ENCODE measurements at places on chromosomes 13 and 19. TPM values are rescaled to one million over a fixed set of nuclear protein-coding genes. Genes with fewer than 3 reads are reported as not detected.

The ZNF471 gene
- not detected for total RNA-seq

The FBXW9 gene
- 12.8 TPM for total RNA-seq

The APOC4 gene
- total RNA-seq, result not detected

The RNF225 gene
- 0.27 TPM for total RNA-seq

The PRTN3 gene
- total RNA-seq, result not detected

The HSD17B14 gene
- 1.4 TPM for total RNA-seq

The KLK3 gene
- total RNA-seq, result not detected

DNA sequence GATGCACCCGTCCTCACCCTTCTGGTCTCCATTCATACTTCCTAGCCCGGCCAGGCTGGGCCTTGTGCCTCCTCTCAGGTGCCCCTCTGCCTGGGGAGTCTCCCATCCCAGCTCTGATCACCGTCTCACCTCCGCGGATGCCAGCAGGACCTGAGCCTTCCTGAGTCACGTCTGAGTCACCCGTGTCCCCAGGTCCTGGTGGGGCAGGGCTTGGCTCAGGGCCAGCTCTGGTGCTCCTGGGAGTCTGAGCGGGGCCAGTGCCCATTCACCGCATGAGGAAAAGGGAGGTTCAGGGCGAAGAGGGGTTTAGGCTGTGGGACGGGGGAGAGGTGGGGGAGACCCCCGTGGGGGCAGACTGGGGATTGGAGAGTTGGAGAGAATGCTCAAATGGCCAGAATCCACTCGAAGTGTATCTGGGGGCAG is 593 bp downstream of the ATP8B3 start:
- no peak for DNase-seq
- no peaks in the 10 kb centered on the region for H3K27me3 ChIP-seq
- H3K4me1 ChIP-seq, result peaks cover 3% of the 10 kb centered on the region
- peaks cover 6% of the 10 kb centered on the region for H3K36me3 ChIP-seq
- peak overlapping the region; percentile 75 for H3K4me3 ChIP-seq
- no peak overlapping the region for H3K27ac ChIP-seq

The ZNF264 gene
- total RNA-seq, result 24.3 TPM

DNA sequence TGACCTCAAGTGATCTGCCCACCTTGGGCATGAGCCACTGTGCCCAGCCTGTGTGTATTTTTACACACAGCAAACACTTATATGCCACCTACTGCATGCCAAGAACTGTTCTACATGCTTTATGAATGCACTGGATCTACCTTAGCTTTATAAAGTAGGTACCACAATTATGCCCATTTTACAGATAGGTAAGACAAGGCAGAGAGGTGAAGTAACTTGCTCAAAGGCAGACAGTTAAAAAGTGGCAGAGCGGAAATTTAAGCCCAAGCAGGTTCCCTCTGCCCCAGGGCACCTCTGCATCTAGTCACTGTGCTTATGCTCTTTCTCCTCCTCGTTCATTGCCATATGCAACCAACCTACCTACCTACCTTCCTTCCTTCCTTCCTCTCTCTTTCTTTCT is 10.5 kb downstream of the ADAMTS10 start:
- H3K4me1 ChIP-seq, result no peaks in the 10 kb centered on the region
- DNase-seq, result no peak
- H3K4me3 ChIP-seq, result no peak overlapping the region
- H3K27ac ChIP-seq, result no peak overlapping the region

- no peaks in the 10 kb centered on the region for H3K27me3 ChIP-seq
- H3K36me3 ChIP-seq, result peaks cover 2% of the 10 kb centered on the region
- H3K4me3 ChIP-seq, result peak overlapping the region; percentile 96
- peak overlapping the region; percentile 88 for H3K27ac ChIP-seq
- peaks cover 21% of the 10 kb centered on the region for H3K4me1 ChIP-seq
- DNase-seq, result no peak
These were observed 939 bp upstream of the RANBP3 start for GRCh38 chr19:5978606-5979552.

The IGFL3 gene
- total RNA-seq, result not detected

GRCh38 chr13:66407128-66407527 is 823.0 kb downstream of the PCDH9 start:
- no peak overlapping the region for H3K27ac ChIP-seq
- H3K4me3 ChIP-seq, result no peak overlapping the region
- no peaks in the 10 kb centered on the region for H3K4me1 ChIP-seq
- no peak for DNase-seq

GRCh38 chr13:79678100-79678499 is 197.1 kb downstream of the NDFIP2 start:
- no peak for DNase-seq
- no peaks in the 10 kb centered on the region for H3K36me3 ChIP-seq
- H3K27ac ChIP-seq, result no peak overlapping the region
- no peaks in the 10 kb centered on the region for H3K27me3 ChIP-seq
- no peaks in the 10 kb centered on the region for H3K4me1 ChIP-seq
